NCI-H446 treated with DMSO at 0.1 percent for 48 hours (cell line): ENCODE measurements at places on chromosomes 7 and 10.

- DNase-seq, result no peak
These were observed 762.4 kb downstream of the REEP3 start for GRCh38 chr10:64283621-64284020.

GRCh38 chr7:35725280-35725680 lies 30.3 kb upstream of the HERPUD2 start:
- DNase-seq, result no peak

- DNase-seq, result no peak
These were observed 14.0 kb upstream of the SCART1 start for GRCh38 chr10:133439517-133440461.

GRCh38 chr10:75987616-75988015 lies 556.2 kb downstream of the LRMDA start:
- DNase-seq, result no peak

- no peak for DNase-seq
These were observed 182.1 kb downstream of the EVX1 start for GRCh38 chr7:27424749-27425148.

GRCh38 chr10:102322914-102323313 lies 72.6 kb upstream of the NFKB2 start:
- DNase-seq, result no peak
